ENCODE measurements at places on chromosomes 3 and 15. TPM values are rescaled to one million over a fixed set of nuclear protein-coding genes. Genes with fewer than 3 reads are reported as not detected.

GRCh38 chr15:31262143-31262530, 64.5 kb upstream of the KLF13 start:
- no peak overlapping the region for H3K27ac ChIP-seq
- peak; percentile 52 for DNase-seq
- peaks cover 16% of the 10 kb centered on the region for H3K4me1 ChIP-seq
- H3K27me3 ChIP-seq = no peaks in the 10 kb centered on the region

- DNase-seq = peak; percentile 30
- no peaks in the 10 kb centered on the region for H3K4me1 ChIP-seq
- no peaks in the 10 kb centered on the region for H3K27me3 ChIP-seq
- no peak overlapping the region for H3K27ac ChIP-seq
- no peak overlapping the region for H3K4me3 ChIP-seq
- no peaks in the 10 kb centered on the region for H3K36me3 ChIP-seq
Observed at GRCh38 chr3:52784931-52785590, 7.7 kb downstream of the ITIH1 start.

DNA sequence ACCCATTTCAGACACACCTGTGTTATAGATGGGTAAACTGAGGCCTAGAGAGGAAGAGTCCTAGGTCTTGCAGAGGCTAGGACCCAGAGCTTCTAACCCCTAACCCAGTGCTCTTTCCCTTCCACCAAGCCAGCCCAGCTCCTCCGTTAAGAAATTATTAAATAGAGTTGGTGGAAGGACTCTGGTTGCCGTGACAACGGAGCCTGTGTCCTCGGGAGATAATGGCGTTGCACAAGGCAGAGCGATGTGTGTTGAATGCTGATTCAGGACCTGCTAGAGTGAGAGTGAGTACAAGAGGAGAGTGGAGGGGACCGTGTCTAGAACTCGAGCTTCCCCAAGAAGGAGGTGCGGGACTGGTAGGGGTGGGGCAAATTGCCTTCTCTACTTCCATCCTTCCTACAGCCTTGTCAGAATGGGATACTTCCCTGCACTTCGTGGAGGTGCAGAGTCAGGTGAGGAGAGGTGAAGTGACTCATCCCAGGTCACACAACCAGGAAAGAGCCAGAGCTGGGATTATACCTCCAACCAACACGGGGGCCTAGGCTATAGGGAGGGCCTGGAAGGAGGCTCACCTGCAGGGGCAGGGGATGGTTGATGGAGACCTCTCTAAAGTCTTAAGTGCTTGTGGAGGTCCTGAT, 8.6 kb downstream of the SLC6A1 start:
- H3K4me1 ChIP-seq = no peaks in the 10 kb centered on the region
- DNase-seq = no peak
- no peaks in the 10 kb centered on the region for H3K27me3 ChIP-seq
- H3K4me3 ChIP-seq = no peak overlapping the region
- H3K27ac ChIP-seq = no peak overlapping the region
- no peaks in the 10 kb centered on the region for H3K36me3 ChIP-seq

GRCh38 chr3:50322386-50323091, at the start of gene HYAL2:
TSS of gene HYAL2 (minus strand) at chr3:50322745. CDS start at chr3:50320489, 2,256 bp downstream.
- H3K27me3 ChIP-seq = no peaks in the 10 kb centered on the region
- DNase-seq = no peak
- H3K4me3 ChIP-seq = peak within 1 kb of the TSS; percentile 78
- peaks cover 64% of the 10 kb centered on the region for H3K4me1 ChIP-seq

GRCh38 chr3:102478160-102478559, 43.3 kb downstream of the ZPLD1 start:
- no peak overlapping the region for H3K4me3 ChIP-seq
- no peaks in the 10 kb centered on the region for H3K4me1 ChIP-seq
- H3K27ac ChIP-seq = no peak overlapping the region
- DNase-seq = no peak
- H3K36me3 ChIP-seq = no peaks in the 10 kb centered on the region

DNA sequence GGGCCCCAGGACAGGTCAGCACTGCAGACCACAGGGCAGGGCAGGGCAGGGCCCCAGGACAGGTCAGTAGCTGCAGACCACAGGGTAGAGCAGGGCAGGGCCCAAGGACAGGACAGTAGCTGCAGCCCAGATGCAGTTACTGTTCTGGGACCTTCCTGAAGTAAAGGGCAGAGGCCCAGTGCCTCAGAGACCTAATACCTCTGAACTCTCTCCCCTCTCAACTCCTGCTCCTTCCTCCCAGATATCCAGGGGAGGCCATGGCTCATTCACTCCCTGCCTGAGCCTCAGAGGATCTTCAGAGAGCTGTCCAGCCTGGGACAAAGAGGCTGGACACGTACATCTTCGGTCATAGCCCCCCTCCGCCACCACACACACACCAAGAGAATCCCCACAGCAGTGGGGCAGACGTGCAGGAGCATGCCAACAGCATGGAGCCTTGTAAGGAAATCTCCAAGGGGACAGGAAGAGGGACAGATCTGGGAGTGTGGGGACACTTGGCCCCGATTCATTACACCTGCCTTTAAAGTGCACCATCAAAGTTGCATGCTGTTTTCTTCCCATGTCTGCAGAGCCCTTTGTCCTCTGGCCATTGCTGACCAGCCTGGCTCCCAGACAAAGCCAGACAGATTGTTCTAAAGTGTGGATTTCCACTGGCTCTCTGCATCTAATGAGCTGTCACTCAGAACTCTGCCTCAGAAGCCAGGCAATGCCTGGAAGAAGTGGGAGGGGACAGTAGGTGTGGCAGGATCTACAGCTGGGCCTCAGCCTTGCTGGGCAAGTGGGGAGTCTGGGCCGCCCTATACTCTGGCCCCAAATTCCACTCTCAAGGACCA, 24.2 kb upstream of the BUB1B start:
- H3K27ac ChIP-seq = no peak overlapping the region
- no peaks in the 10 kb centered on the region for H3K27me3 ChIP-seq
- H3K4me3 ChIP-seq = no peak overlapping the region
- no peaks in the 10 kb centered on the region for H3K36me3 ChIP-seq
- DNase-seq = no peak
- H3K4me1 ChIP-seq = no peaks in the 10 kb centered on the region

GRCh38 chr15:27638958-27639357, 460.2 kb downstream of the OCA2 start:
- DNase-seq = no peak
- no peaks in the 10 kb centered on the region for H3K27me3 ChIP-seq
- H3K36me3 ChIP-seq = no peaks in the 10 kb centered on the region
- no peak overlapping the region for H3K4me3 ChIP-seq
- no peak overlapping the region for H3K27ac ChIP-seq

DNA sequence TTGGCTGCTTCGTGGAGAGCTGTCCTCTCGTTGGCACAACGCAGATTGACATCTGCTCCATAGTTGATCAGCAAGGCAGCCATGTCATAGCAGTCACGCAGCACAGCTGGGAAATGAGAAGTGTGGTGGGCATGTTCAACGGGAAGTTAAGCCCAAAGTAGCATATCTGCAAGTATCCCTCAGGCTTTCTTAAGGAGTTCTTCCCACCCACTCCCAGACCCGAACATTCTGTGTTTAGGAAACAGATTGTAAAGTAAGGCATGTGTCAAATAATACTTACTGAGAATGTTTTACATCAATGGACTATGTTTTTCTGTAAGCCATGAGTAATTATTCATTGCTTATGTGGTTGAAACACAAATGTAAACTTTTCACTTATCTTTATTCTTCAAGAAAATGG, 9.2 kb downstream of the ASB14 start:
- no peak for DNase-seq
- no peaks in the 10 kb centered on the region for H3K27me3 ChIP-seq
- H3K4me3 ChIP-seq = no peak overlapping the region

GRCh38 chr3:194686414-194686815, 732 bp downstream of the FAM43A start:
- no peaks in the 10 kb centered on the region for H3K4me1 ChIP-seq
- no peak for DNase-seq
- H3K4me3 ChIP-seq = peak overlapping the region; percentile 63
- no peaks in the 10 kb centered on the region for H3K36me3 ChIP-seq
- H3K27ac ChIP-seq = peak overlapping the region; percentile 87
- no peaks in the 10 kb centered on the region for H3K27me3 ChIP-seq

DNA sequence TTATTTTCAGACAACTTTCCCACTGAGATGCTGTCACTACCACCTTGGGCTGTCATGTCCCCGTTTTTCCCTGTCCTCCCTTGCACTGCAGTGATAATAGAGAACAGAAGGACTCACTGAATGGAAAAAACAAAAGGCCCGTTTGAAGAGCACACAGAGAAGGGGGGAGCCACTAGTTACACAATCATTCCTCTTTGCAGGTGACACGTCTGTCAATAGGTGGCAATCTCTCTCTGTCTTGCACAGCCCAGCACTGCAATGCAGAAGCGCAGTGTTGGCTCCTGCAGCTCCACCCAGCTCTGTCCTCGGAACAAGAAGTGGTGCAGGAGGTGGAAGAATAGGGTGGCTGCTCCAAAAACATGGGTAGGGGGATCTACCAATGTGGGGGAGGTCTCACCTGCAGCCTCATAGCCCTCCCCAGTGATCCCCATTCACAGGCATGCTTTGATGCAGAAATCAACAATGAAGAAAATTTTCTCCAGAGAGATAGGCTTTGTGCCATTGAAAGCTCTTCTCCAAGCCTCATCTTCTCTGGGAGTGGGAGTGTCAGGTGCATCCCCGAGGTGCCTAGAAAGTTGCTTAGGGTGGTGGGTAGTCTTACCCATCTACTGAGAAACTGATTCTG, 31.8 kb downstream of the FSTL1 start:
- peaks cover 5% of the 10 kb centered on the region for H3K36me3 ChIP-seq
- H3K4me1 ChIP-seq = peaks cover 76% of the 10 kb centered on the region
- no peak overlapping the region for H3K4me3 ChIP-seq
- no peaks in the 10 kb centered on the region for H3K27me3 ChIP-seq
- peak overlapping the region; percentile 84 for H3K27ac ChIP-seq

GRCh38 chr3:23236890-23237289, 33.8 kb downstream of the UBE2E2 start:
- H3K4me1 ChIP-seq = peaks cover 28% of the 10 kb centered on the region
- no peak overlapping the region for H3K27ac ChIP-seq
- DNase-seq = no peak
- no peaks in the 10 kb centered on the region for H3K36me3 ChIP-seq
- no peak overlapping the region for H3K4me3 ChIP-seq

- no peak for DNase-seq
- H3K36me3 ChIP-seq = no peaks in the 10 kb centered on the region
- no peak overlapping the region for H3K27ac ChIP-seq
- H3K4me3 ChIP-seq = no peak overlapping the region
- no peaks in the 10 kb centered on the region for H3K27me3 ChIP-seq
Observed at GRCh38 chr3:122004107-122004506, 17.9 kb downstream of the ILDR1 start.

DNA sequence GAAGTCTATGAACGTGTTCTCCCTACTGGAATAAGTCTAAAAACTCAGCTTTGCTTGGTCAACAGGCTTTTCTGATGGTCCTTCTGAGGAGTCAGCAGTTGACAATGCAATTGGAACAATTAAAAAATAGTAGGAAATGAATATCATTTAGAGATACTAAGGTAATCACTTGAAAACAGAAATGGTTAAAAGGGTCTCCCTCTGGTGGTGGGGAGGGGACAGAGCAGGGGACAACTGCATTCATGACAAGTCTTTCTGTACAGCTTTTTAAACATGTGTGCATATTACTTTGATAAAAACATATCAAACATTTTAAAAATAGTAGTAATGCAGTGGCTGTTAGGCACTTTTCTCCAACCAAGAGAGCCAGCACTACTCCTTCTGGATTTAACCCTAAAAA, 119.9 kb upstream of the FHIT start:
- DNase-seq = no peak
- no peak overlapping the region for H3K27ac ChIP-seq
- no peaks in the 10 kb centered on the region for H3K4me1 ChIP-seq
- H3K4me3 ChIP-seq = no peak overlapping the region
- no peaks in the 10 kb centered on the region for H3K27me3 ChIP-seq

DNA sequence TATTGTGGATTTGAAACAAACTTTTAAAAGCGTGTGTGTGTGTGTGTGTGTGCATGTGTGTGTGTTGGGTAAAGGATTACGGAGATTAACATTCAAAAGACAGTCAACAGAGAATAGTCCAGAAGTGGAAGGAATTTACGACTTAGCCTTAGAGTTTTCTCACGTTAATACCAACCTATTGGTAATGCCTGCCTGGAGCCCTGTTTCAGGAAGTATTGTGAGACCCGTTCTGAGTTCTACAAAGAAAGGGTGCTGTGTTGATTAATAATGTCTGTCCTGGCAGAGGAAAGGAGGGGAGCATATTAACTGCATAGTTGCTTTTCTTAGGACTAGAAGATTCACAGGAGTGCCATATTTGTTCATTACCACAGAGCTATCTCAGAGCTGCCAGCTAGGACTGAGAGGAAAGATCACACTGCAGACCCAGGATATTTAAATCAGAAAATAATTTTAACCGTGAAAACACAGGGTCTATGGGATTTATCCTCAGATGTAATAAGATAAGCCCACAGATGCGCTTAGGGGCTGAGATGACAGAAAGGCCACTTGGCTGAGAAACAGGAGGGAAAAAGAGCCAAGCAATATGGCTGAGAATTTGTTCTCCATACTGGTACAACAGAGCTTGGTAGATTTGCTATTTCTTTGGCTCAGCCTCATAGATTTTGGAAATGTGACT, 40.5 kb upstream of the FRMD4B start:
- H3K4me1 ChIP-seq = no peaks in the 10 kb centered on the region
- no peak overlapping the region for H3K27ac ChIP-seq
- no peaks in the 10 kb centered on the region for H3K36me3 ChIP-seq
- no peak overlapping the region for H3K4me3 ChIP-seq
- DNase-seq = no peak

- no peaks in the 10 kb centered on the region for H3K4me1 ChIP-seq
- no peak overlapping the region for H3K4me3 ChIP-seq
Observed at GRCh38 chr3:157982359-157982758, 123.9 kb downstream of the SHOX2 start.

- H3K27me3 ChIP-seq = no peaks in the 10 kb centered on the region
- DNase-seq = no peak
- H3K36me3 ChIP-seq = no peaks in the 10 kb centered on the region
- no peak overlapping the region for H3K4me3 ChIP-seq
- H3K4me1 ChIP-seq = no peaks in the 10 kb centered on the region
Observed at GRCh38 chr3:118207271-118207670, 827.4 kb downstream of the IGSF11 start.

DNA sequence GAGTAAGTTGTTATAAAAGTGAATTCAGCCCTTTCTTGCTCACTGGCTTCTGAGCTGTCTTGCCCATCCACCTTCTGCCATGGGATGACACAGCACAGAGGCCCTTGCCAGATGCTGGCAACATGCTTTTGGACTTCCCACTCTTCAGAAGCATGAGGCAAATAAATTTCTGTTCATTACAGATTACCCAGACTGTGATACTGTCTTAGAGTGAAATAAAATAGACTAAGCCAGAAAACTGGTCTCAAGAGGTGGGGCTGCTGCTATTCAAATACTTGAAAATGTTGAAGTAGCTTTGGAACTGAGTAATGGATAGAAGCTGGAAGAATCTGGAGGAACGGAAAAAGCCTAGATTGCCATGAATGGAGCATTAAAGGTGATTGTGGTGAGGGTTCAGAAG, 170.4 kb downstream of the ZMAT3 start:
- peaks cover 5% of the 10 kb centered on the region for H3K4me1 ChIP-seq
- no peaks in the 10 kb centered on the region for H3K36me3 ChIP-seq
- no peak for DNase-seq
- no peak overlapping the region for H3K4me3 ChIP-seq
- H3K27ac ChIP-seq = no peak overlapping the region

CCR9 gene
- not detected for total RNA-seq

MAP1A gene
- 61.2 TPM for total RNA-seq

IL17RD gene
- total RNA-seq = 46.8 TPM

NEK10 gene
- 7.2 TPM for total RNA-seq

CLSTN2 gene
- total RNA-seq = 6.8 TPM

SLC35G2 gene
- 4.3 TPM for total RNA-seq

SLC24A5 gene
- 0.36 TPM for total RNA-seq

RAB7A gene
- 87.8 TPM for total RNA-seq
